ENCODE measurements at places on chromosomes 6 and 20.

- no peak for DNase-seq
Observed at GRCh38 chr6:121678245-121678644, 242.8 kb downstream of the GJA1 start.

- no peak for DNase-seq
Observed at GRCh38 chr6:53701333-53702218, 36.0 kb upstream of the KLHL31 start.

GRCh38 chr6:8057263-8057662 lies 6.9 kb downstream of the BLOC1S5 start:
- no peak for DNase-seq

- no peak for DNase-seq
Observed at GRCh38 chr6:44679438-44680201, 292.1 kb downstream of the CDC5L start.

GRCh38 chr6:593139-593906 lies 63.6 kb downstream of the HUS1B start:
- DNase-seq = no peak

DNA sequence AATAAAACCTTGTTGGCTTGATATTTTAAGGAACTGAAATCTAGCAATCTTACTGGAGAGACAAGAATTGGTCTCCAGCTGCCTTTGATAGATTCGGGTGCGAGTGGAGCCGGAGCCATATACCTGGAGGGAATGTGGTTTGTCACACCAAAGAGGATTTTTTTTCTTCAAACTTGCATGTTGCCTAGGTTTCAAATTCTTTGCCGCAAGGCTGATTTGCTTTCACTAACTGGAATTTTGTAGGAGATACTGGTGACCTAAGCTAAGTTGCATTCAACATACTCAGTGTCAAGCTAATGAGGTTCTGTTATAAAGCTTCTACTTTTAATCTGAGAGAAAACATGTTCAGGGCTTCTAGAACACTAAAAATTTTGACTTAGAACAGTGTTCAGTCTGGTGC lies 39.7 kb upstream of the ASIP start:
- DNase-seq = no peak

GRCh38 chr6:110039981-110040383 lies 61.9 kb downstream of the GPR6 start:
- no peak for DNase-seq

- no peak for DNase-seq
Observed at GRCh38 chr6:82904860-82905259, 160.8 kb downstream of the UBE3D start.

DNA sequence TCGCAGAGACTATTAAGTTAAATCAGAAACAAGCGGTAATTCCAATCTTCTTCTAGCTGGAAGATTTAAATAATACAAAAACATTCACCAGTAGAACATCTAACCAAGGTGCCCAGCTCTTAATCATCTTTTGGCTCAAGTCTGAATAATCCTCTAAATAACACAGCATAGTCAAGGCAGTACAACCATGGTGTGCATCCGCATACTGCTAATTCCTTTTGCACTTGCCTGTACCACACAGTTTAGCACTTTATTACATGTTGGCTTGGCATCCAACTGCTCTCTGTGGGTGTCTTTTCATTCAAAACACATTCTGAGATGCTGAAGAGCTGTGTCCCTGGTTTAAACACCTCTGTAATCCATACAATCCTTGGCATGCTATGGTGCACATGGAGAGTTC lies 42.3 kb downstream of the VGLL2 start:
- DNase-seq = no peak

DNA sequence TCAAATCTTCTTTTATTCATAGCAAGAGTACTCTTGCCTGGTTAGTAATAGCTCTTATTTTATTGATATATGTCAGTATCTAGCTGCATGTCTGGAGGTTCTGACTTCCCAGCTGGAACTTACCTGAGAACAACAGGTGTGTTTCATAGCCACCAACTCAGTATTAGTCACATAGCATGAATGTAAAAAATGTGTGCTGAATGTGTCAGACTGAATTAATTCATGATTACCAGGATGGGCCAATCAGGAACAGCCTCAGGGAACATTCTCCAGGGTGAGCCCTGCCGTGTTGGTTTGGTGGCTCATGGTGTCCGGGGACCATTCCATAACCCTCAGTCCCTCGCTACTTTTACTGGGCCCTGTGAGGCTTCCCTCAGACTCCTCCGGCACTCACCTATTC lies 99.7 kb downstream of the TULP4 start:
- DNase-seq = peak; percentile 33

DNA sequence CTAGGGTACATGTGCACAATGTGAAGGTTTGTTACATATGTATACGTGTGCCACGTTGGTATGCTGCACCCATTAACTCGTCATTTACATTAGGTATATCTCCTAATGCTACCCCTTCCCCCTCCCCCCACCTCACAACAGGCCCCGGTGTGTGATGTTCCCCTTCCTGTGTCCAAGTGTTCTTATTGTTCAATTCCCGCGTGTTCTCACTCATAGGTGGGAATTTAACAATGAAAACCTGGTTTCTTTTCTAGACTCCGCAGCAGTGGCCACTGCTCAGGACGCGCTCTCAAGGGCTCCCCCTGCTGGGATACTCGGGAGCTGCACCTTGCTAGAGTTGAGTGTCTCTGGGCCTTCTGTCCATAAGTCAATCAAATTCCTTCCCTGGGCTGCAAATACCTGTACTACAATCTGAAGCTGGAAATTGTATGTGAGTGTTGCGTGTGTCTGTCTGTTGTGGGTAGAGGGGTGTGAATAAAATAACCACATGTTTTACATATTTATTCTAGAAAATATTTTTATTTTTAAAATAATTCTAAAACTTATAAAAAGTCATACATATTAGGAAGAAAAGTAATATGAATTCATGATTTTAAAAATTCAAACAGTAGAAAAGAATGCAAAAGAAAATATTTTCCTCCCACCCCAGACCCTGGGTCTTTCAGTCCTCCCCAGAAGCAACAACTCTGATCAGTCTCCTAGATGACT lies 8.2 kb upstream of the CEP250 start:
- DNase-seq = peak; percentile 50

GRCh38 chr20:63711085-63711645 lies 3.3 kb downstream of the ZGPAT start:
- DNase-seq = no peak
